ENCODE measurements at places on chromosomes 3 and 15. TPM values are rescaled to one million over a fixed set of nuclear protein-coding genes. Genes with fewer than 3 reads are reported as not detected.

Gene TOP2B
- total RNA-seq, result 195 TPM

Gene RPL22L1
- 22.0 TPM for total RNA-seq

Gene FGF7
- total RNA-seq, result 0.23 TPM

Gene BSN
- 2.4 TPM for total RNA-seq

GRCh38 chr3:113249601-113250000 lies 38.2 kb downstream of the BOC start:
- no peak for DNase-seq
- peaks cover 9% of the 10 kb centered on the region for H3K4me1 ChIP-seq
- no peak overlapping the region for H3K4me3 ChIP-seq
- H3K27me3 ChIP-seq, result no peaks in the 10 kb centered on the region
- H3K27ac ChIP-seq, result no peak overlapping the region

DNA sequence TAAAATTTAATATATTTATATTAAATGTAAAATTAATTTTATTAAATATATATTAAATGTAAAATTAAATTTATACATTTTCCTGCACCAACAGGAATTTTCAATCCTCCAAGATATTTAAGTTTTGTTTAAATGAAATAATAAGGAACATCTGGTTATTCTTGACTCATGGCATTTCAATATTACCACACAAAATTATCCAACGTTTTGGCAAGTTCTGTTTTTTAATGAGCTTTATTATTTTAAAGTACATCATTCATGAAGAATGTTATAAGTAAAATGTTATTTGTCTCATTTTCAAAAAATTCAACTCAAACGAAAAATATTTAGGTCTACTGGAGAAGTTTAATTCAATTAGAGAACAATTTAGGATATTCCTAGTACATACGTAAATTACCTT lies 811.4 kb downstream of the NAALADL2 start:
- DNase-seq, result no peak
- H3K27me3 ChIP-seq, result no peaks in the 10 kb centered on the region
- no peak overlapping the region for H3K4me3 ChIP-seq
- H3K27ac ChIP-seq, result no peak overlapping the region
- H3K36me3 ChIP-seq, result no peaks in the 10 kb centered on the region

Measured in endothelial cell (in vitro differentiated cells).